ENCODE measurements at places on chromosomes 3 and 15. TPM values are rescaled to one million over a fixed set of nuclear protein-coding genes. Genes with fewer than 3 reads are reported as not detected.

The C3orf85 gene
- total RNA-seq, result not detected

- no peak overlapping the region for H3K27ac ChIP-seq
- no peaks in the 10 kb centered on the region for H3K36me3 ChIP-seq
- no peaks in the 10 kb centered on the region for H3K4me1 ChIP-seq
- H3K4me3 ChIP-seq, result no peak overlapping the region
Measured at GRCh38 chr3:57729334-57730045, 26.6 kb upstream of the SLMAP start.

DNA sequence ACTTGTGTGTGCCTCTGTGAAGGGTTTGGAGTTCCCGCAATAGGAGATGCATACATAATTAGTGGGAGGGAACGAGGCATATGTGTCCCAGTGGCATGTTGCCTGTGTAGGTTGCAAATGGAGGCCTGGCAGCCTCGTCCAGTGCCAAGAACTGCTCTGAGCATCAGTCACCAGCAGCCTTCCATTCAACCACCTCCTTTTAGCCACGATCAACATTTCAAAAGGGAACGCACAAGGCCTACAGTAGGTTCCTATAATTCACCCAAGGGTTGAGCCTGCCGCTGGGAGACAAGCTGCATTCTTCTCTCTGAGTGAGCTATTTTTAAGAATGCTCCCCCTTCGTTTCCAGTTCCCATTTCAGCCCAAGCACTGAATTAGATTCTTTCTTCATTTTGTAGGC is 78.8 kb upstream of the CTNNB1 start:
- no peak overlapping the region for H3K27ac ChIP-seq
- no peaks in the 10 kb centered on the region for H3K27me3 ChIP-seq
- H3K4me3 ChIP-seq, result no peak overlapping the region
- no peaks in the 10 kb centered on the region for H3K36me3 ChIP-seq

The PP2D1 gene
- total RNA-seq, result not detected

The SLC22A14 gene
- 0.20 TPM for total RNA-seq

DNA sequence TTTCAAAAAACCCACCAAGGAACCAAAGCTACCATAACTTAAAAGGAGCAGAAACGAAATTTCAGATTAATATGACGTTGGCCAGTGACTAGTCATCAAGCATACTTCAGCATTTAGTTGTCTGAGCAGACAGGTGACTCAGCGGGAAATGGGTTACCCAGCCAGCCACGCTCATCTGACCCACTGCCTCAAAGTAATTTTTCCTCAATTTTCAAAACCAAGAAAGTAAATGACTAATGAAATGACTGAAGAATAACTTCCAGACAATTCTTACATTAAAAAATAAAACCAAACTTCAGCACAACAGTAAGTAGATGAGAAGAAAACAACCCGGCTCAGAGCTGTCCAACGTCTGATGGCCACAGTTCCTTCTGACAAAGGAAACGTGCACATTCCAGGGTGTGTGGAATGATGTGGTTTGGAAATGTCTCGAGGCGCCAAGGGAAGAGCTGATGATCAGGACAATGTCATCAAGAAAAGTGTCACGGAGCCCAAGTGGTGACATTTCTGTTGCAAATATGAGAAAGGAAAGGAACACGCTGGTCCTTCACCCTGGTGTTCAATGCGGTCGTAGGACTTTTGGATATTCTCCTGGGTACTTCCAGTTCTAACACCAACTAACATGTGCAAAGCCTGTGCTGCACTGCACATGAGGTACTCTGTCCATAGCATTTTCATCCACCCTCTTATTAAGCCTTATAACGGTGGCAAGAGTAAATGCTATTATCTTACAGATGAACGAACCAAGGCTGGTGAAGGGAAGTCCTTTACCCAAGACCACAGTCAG is 79.1 kb downstream of the FOXP1 start:
- no peak for DNase-seq
- no peaks in the 10 kb centered on the region for H3K4me1 ChIP-seq
- H3K27me3 ChIP-seq, result no peaks in the 10 kb centered on the region

GRCh38 chr15:48266024-48266689 is 60.1 kb downstream of the SLC12A1 start:
- DNase-seq, result no peak
- no peaks in the 10 kb centered on the region for H3K36me3 ChIP-seq
- H3K27ac ChIP-seq, result no peak overlapping the region
- H3K4me3 ChIP-seq, result no peak overlapping the region
- no peaks in the 10 kb centered on the region for H3K27me3 ChIP-seq
- peaks cover 7% of the 10 kb centered on the region for H3K4me1 ChIP-seq

- peak; percentile 25 for DNase-seq
- no peaks in the 10 kb centered on the region for H3K27me3 ChIP-seq
- no peak overlapping the region for H3K27ac ChIP-seq
Measured at GRCh38 chr3:61857297-61857696, 295.9 kb downstream of the PTPRG start.

GRCh38 chr3:52756141-52756540 is 14.6 kb downstream of the NEK4 start:
- no peaks in the 10 kb centered on the region for H3K4me1 ChIP-seq
- peaks cover 64% of the 10 kb centered on the region for H3K36me3 ChIP-seq
- no peak overlapping the region for H3K27ac ChIP-seq
- no peaks in the 10 kb centered on the region for H3K27me3 ChIP-seq
- H3K4me3 ChIP-seq, result no peak overlapping the region

DNA sequence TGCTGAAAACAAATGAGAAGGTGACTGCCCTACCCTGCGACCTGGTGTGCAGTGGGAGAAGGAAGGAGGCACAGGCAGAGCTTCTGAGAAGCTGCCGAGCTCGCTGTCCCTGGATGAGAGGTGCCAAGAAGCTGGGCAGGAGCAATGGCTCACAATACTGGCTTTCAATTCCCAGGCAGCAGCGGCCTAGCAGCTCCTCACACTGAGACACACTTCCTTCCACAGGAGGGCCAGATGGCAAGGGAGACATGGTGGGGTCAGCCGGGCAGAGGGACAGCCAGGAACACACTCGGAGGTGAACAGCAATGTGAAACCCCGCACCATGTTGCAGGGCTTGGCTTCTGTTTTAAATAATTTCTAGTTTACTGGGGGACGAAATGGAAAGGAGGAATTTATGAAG is 314.6 kb downstream of the EPHB1 start:
- no peaks in the 10 kb centered on the region for H3K27me3 ChIP-seq
- H3K27ac ChIP-seq, result no peak overlapping the region
- H3K4me1 ChIP-seq, result no peaks in the 10 kb centered on the region
- DNase-seq, result no peak
- no peaks in the 10 kb centered on the region for H3K36me3 ChIP-seq
- no peak overlapping the region for H3K4me3 ChIP-seq

DNA sequence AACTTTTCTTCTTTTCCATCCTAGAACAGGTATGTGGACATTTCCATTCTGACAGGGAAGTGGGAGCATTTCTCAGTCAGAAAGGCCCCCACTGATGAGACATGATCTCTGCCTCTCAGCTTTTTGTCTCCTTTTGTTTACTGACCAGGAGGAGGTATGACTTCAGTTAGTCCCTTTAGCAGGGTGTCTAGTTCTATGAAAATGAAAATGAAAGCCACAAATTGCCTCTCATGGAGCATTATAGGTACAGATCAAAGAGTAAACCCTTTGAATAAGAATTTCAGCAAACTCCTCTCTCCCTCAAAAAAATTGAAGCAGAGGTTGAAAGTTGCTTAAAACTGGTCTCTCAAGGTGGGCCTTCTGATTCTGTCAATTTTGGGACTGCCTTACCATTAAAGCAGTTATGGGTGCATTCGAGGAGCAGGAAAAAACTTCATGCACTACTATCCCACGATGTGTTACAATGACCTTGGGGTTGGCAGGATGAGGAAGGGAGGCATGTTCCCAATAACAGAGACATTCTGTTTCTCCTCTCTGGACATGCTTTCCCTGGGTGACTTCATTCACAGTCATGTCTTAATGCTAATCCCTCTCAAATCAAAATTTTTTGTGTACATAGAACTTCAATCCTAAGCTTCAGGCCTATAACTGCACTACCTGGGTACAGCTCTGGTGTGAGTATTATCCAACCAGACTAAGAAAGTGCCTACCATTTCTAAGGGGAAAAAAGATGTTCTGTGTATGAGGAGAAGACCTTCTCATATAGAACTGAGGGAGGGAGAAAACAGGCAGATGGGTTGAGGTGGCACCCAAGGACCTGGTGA is 50.6 kb upstream of the TBC1D23 start:
- H3K4me3 ChIP-seq, result no peak overlapping the region
- no peaks in the 10 kb centered on the region for H3K36me3 ChIP-seq
- no peaks in the 10 kb centered on the region for H3K27me3 ChIP-seq
- no peak for DNase-seq
- H3K27ac ChIP-seq, result peak overlapping the region; percentile 68
- no peaks in the 10 kb centered on the region for H3K4me1 ChIP-seq

The MYH15 gene
- total RNA-seq, result not detected

GRCh38 chr15:48170981-48171380 is 7.1 kb downstream of the MYEF2 start:
- no peak overlapping the region for H3K27ac ChIP-seq
- no peak overlapping the region for H3K4me3 ChIP-seq
- no peak for DNase-seq
- H3K27me3 ChIP-seq, result no peaks in the 10 kb centered on the region
- H3K4me1 ChIP-seq, result peaks cover 7% of the 10 kb centered on the region

The IQCF5 gene
- not detected for total RNA-seq

GRCh38 chr3:192850451-192850981 is 67.1 kb downstream of the MB21D2 start:
- H3K36me3 ChIP-seq, result no peaks in the 10 kb centered on the region
- H3K27ac ChIP-seq, result no peak overlapping the region
- DNase-seq, result no peak
- H3K4me1 ChIP-seq, result no peaks in the 10 kb centered on the region

DNA sequence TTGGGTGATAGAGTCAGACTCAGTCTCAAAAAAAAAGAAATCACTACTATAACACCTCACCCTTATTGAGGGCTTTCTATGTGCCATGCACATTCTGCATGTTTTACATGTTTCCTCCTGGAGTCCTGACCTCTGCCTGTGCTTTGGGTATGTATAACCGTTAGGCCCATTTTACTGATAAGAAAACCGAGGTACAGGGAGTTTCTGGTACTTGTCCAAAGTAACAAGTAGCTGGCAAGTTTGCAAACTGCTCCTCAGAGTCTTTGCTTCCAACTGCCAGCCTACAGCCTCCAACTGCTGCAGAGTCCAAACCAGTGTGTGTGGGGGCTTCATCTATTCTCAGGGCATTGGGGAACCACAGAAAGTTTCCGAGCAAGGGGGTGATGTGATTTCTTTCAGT is 3.7 kb upstream of the GNAI2 start:
- H3K4me3 ChIP-seq, result no peak overlapping the region
- no peak for DNase-seq
- H3K4me1 ChIP-seq, result no peaks in the 10 kb centered on the region

The CPNE9 gene
- 0.66 TPM for total RNA-seq

The CFAP100 gene
- 0.44 TPM for total RNA-seq

The CEMIP gene
- total RNA-seq, result not detected

- H3K4me3 ChIP-seq, result no peak overlapping the region
- no peaks in the 10 kb centered on the region for H3K4me1 ChIP-seq
- H3K27me3 ChIP-seq, result no peaks in the 10 kb centered on the region
- no peak for DNase-seq
- peaks cover 91% of the 10 kb centered on the region for H3K36me3 ChIP-seq
- no peak overlapping the region for H3K27ac ChIP-seq
Measured at GRCh38 chr3:3141939-3142338, 15.2 kb downstream of the TRNT1 start.

DNA sequence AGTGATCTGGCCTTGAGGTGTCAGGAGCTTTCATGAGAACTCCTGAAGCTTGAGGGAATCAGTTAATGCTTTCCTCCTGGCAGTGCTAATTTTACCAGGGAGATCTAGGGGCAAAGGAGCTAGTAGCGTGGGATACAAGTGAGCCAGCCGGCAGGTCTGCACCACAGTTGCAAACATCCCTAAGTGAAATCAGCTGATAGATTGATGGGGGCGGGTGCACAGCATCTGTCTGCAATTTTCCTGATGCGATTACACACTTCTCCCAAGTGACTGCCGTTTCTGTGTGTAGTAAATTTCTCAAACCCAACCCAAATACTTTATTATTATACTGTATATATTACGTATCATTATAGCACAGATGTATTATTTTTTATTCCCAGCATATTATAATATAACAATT is 304.5 kb downstream of the AGBL1 start:
- no peaks in the 10 kb centered on the region for H3K4me1 ChIP-seq
- no peak overlapping the region for H3K27ac ChIP-seq
- no peaks in the 10 kb centered on the region for H3K36me3 ChIP-seq
- no peaks in the 10 kb centered on the region for H3K27me3 ChIP-seq
- DNase-seq, result no peak

DNA sequence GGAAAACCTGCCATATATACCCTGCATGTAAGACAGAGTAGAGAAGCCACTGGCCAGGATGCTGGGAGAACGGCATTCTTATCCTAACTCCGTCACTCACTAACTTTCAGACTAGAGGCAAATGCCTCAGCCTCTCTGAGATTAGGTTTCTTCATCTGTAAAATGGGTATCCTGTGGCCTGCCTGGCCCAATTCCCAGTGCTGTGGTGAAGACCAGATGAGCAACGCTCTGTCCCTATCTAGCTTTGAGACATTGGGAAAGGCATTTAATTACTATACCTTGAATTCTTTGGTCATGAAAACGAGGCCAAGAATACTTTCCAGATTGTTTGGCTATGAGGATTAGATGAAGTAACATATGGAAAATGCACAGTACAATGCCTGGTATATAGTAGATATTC is 35.9 kb downstream of the CEMIP start:
- no peak overlapping the region for H3K27ac ChIP-seq
- no peak for DNase-seq
- no peaks in the 10 kb centered on the region for H3K4me1 ChIP-seq

DNA sequence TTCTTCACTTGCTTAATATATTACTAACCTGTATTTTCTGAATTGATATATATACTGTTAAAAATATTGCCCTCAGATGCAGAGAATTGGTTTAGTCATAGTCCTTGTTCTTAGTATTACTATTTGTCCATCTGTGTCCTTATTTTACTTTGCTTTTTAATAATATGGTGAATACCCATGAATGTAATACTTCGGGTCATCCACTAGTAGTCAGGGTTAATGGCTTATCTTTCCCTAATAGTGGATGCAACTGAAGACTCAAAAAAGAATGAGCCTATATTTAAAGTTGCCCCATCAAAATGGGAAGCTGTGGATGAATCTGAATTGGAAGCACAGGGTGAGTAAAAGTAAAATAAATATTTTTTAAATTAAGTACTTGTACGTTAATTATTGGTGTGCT is 36.5 kb downstream of the U2SURP start:
- no peak overlapping the region for H3K4me3 ChIP-seq
- no peak overlapping the region for H3K27ac ChIP-seq
- H3K27me3 ChIP-seq, result no peaks in the 10 kb centered on the region
- DNase-seq, result no peak
- H3K4me1 ChIP-seq, result peaks cover 4% of the 10 kb centered on the region

GRCh38 chr3:62874711-62875557 is at the start of gene CADPS:
TSS of gene CADPS (minus strand) at chr3:62875416. CDS start at chr3:62875029, 387 bp downstream.
- H3K27me3 ChIP-seq, result no peaks in the 10 kb centered on the region
- peak within 1 kb of the TSS; percentile 90 for H3K4me3 ChIP-seq
- peak within 1 kb of the TSS; percentile 72 for H3K27ac ChIP-seq
- H3K36me3 ChIP-seq, result no peaks in the 10 kb centered on the region
- H3K4me1 ChIP-seq, result no peaks in the 10 kb centered on the region
- DNase-seq, result peak; percentile 83

- H3K27ac ChIP-seq, result peak overlapping the region; percentile 96
- H3K36me3 ChIP-seq, result no peaks in the 10 kb centered on the region
- peak overlapping the region; percentile 78 for H3K4me3 ChIP-seq
- H3K4me1 ChIP-seq, result peaks cover 10% of the 10 kb centered on the region
Measured at GRCh38 chr3:181715571-181716340, 4.0 kb downstream of the SOX2 start.
